ENCODE measurements at places on chromosomes 7 and 10. TPM values are rescaled to one million over a fixed set of nuclear protein-coding genes. Genes with fewer than 3 reads are reported as not detected.

The WIPF3 gene
- 6.0 TPM for total RNA-seq

The SRPK2 gene
- 29.9 TPM for total RNA-seq

The PLPP4 gene
- total RNA-seq, result not detected

The MPP7 gene
- 6.8 TPM for total RNA-seq

GRCh38 chr7:24082826-24083225 lies 201.2 kb upstream of the NPY start:
- no peaks in the 10 kb centered on the region for H3K27me3 ChIP-seq
- no peak for DNase-seq
- no peaks in the 10 kb centered on the region for H3K4me1 ChIP-seq
- H3K4me3 ChIP-seq, result no peak overlapping the region

DNA sequence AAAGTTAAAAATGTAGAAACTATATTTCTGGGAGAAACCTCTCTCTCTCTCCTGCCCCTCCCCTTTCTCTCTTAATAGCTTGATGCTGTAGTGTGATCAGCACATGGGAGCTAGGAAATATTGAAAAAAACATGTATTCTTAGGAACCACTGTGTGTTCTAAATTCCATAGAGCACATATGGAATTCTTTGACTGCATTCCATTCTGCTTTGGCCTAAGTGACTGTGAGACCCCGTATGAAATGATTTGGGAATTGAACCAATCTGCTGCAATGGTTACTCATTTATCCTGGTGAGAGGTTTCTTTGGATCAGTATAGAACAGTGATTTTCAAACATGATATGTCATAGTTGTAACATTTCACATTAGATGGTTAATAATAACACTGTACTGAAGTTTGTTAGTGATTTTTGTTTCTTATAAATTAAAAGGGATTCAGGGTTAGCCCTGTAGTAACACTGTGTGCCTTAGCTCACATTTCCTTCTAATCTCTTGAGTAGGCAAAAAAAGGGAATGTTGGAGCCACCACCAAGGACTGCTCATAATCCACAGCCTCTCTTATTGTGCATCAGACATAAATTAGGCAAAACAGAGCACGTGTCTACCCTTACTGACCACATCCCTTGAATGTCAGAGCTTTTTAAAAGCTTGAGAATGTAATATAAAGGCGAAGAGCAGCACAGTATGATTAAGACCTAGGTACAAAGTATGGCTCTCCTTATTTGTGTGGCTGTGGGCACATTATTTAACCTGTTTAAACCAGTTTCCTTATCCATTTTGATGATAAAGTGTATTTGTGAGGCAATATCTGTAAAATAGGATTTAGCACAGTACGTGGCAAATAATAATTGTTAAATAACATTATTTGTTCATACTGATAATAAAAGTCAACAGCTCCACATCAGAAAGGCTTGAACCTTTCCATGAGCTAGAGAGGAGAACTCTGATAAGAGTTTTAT lies 69.1 kb downstream of the FAM185A start:
- no peaks in the 10 kb centered on the region for H3K4me1 ChIP-seq
- DNase-seq, result no peak
- no peak overlapping the region for H3K27ac ChIP-seq
- no peaks in the 10 kb centered on the region for H3K36me3 ChIP-seq

DNA sequence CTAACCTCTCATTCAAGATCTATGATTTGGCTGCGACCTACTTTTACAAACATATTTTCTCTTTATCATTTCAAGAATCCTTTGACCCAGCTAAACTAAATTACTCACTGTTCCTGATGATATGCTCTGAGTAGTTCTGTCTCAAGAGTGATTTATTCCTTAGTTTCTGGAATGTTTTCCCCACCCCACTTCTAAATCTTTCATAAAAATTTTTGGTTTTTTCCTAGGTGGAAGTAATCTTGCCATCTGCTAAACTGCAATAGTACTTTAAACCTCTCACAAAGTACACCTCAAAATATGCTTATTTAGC lies 170.8 kb downstream of the DNAJC1 start:
- H3K27me3 ChIP-seq, result no peaks in the 10 kb centered on the region
- H3K27ac ChIP-seq, result no peak overlapping the region
- H3K4me3 ChIP-seq, result no peak overlapping the region
- no peaks in the 10 kb centered on the region for H3K36me3 ChIP-seq
- H3K4me1 ChIP-seq, result no peaks in the 10 kb centered on the region
- DNase-seq, result no peak

- H3K4me1 ChIP-seq, result no peaks in the 10 kb centered on the region
- H3K36me3 ChIP-seq, result no peaks in the 10 kb centered on the region
- H3K27ac ChIP-seq, result no peak overlapping the region
- no peak overlapping the region for H3K4me3 ChIP-seq
- H3K27me3 ChIP-seq, result no peaks in the 10 kb centered on the region
Measured at GRCh38 chr10:117500456-117500855, 42.1 kb upstream of the EMX2 start.

DNA sequence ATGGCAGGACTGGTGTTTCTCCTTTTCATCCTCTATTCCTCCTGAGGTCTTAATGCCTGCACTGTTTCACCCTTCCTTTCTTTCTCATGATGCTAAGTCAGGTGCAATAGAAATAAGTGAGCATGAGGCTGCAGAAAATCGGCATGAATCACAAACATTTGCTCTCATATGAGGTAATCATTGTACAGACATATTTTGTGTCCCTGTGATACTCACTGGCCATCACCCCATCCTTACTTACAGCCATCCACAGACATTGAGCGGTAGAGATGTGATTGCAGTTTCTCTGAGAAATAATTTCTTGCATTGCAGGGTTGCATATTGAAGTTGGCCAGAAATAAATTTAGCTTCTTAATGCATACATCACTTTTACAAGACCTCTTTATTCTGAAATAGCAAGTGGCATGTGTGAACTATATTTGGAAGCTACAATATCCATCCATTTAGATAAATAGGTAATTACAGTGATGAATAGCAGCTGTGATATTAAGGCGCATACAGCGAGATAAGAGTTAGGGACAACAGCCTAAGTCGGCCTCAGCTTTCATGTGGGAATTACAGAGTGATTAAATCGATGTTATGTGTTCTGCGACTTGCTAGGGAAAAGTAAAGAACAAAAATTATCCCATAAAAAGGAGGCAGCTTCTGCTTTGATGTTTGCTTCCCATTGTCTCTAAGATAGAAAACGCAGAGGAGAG lies 612.6 kb downstream of the SORCS3 start:
- H3K4me1 ChIP-seq, result no peaks in the 10 kb centered on the region
- no peak overlapping the region for H3K27ac ChIP-seq
- no peaks in the 10 kb centered on the region for H3K36me3 ChIP-seq
- H3K4me3 ChIP-seq, result no peak overlapping the region
- H3K27me3 ChIP-seq, result no peaks in the 10 kb centered on the region

DNA sequence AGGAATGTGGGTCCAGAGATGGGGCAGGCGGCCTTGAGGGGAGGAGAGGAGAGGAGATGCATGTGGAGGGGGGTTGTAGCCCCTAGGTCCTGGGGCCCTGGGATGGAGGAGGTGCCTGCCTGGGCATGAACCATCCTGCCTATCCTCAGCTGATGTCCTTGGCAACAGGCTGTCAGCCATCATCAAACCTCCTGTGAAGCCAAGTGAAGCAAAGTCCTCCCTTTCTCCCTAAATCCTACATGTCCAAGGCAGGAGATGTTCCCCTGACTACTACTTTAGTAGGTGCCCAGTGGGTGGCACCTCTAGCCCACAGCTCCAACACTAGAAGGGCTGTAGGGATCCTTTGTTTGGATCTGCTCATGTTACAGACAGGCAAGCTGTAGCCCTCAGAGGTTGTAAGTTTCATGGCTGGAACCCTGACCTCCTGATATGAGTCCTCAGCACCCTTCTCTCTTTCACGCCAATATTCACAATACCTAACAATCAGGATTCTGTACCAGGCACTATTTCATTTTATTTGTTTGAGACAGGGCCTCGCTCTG lies 66.6 kb upstream of the SYPL1 start:
- no peak for DNase-seq
- H3K4me1 ChIP-seq, result no peaks in the 10 kb centered on the region
- H3K4me3 ChIP-seq, result no peak overlapping the region

DNA sequence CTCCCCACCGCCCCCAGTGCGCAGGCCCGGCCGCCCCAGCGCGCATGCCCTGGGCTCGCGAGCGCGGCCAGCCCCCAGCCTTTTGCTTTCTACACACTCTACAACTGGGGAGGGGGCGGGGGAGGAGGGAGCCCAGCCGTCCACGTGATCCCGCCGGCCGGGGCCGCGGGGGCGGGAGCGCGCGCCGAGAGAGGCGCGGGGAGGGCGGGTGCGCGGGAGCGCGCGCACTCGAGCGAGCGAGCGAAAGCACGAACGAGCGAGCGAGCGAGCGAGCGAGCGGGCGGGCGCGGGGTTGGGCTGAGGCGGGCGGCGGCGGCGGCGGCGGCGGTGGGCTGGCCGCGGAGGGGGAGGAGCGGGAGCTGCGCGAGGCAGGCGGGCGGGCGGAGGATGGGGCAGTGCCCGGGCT lies at the start of gene AUTS2:
TSS of gene AUTS2 (plus strand) at position 395 of the 406 bp plus-strand sequence. CDS start 1,179 bp downstream, outside the sequence.
- peak; percentile 92 for DNase-seq
- H3K36me3 ChIP-seq, result no peaks in the 10 kb centered on the region

DNA sequence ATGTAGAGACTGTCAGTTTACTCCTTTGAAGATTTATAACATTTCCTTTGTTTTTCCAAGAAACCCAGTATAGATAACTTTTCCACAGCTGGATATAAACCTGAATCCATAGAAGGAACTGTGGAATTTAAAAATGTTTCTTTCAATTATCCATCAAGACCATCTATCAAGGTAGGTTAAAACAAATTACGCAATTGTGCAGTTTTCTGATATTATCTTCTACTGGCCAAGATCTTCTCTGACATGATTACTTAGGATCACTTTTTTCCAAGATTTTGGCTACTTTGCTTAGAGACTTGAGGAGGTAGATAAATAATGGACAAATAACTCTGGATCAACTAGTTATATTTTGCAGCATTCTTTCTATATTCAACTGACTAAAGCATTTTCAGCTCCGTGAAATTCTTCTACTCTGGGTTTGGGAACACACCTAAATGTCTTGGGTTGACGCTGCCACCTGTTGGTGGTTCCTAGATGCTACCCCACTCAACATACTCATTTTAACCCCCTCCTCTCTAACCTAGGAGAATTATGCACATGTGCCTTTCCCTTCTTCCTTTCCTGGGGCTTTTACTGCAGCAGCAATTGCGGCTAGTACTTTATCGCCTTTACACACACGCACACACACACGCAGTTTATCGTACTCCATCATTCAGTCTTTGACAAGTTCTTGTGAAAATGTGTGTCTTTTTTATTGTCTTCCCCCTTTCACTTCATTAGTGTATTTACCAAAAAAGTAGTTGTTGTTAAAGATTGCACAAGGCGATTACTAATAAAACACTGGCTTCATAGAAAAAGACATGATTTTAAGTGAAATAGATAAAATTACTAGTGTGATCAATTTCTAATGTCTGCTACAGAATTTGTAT lies 32.7 kb downstream of the ABCB5 start:
- H3K27ac ChIP-seq, result no peak overlapping the region
- no peaks in the 10 kb centered on the region for H3K36me3 ChIP-seq
- H3K27me3 ChIP-seq, result peaks cover 3% of the 10 kb centered on the region
- H3K4me3 ChIP-seq, result no peak overlapping the region

GRCh38 chr10:43866712-43867111 lies 218.0 kb upstream of the ZNF32 start:
- DNase-seq, result no peak
- H3K27me3 ChIP-seq, result no peaks in the 10 kb centered on the region
- no peaks in the 10 kb centered on the region for H3K36me3 ChIP-seq
- no peak overlapping the region for H3K4me3 ChIP-seq

DNA sequence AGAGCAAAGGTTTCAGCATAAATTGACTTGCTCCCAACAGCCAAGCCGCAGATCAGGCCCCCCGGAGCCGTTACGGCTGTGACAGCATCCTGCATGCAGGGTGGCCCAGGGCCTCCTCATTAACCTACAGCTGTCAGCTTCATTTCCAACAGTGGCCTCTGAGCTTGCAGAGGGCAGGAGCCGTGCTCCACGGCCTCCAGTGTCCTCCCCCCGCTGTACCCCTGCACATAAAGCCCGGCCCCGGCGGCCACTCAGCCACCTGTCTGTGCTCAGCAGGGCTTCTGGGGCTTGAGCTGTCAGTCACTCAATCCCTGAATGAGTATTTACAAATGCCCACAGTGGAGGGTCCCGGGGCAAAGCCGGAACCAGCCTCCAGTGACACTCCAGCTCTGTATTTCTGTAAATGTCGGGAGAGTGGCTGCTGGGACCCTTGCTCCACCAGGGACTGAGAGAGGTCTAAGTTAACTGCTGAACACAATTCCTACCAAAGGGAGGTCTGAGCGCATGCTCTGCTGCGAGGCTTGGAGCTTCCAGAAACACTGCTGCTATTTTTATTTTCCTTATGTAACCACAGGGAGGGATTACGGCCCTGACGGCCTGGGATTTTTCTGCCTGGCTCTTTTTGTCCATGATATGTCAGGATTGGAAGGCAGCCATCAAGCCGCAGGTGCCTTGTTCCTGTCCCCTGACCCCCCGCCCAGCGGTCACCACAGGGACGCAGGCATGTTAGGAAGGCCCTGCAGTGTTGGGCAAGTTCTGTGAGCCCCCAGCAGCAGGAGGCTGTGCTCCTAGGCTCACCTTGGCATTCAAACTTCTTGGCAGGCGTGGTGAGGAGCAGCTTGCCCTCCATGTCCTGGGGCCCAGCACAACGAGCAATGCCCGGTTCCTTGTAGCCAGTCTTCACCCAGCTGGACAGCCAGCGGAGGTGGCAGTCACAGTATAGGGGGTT lies 165.0 kb downstream of the SLIT1 start:
- peak overlapping the region; percentile 90 for H3K27ac ChIP-seq
- no peaks in the 10 kb centered on the region for H3K36me3 ChIP-seq
- H3K27me3 ChIP-seq, result no peaks in the 10 kb centered on the region
- peak; percentile 72 for DNase-seq

- DNase-seq, result no peak
- no peak overlapping the region for H3K4me3 ChIP-seq
Measured at GRCh38 chr10:126798649-126799048, 106.6 kb upstream of the DOCK1 start.

DNA sequence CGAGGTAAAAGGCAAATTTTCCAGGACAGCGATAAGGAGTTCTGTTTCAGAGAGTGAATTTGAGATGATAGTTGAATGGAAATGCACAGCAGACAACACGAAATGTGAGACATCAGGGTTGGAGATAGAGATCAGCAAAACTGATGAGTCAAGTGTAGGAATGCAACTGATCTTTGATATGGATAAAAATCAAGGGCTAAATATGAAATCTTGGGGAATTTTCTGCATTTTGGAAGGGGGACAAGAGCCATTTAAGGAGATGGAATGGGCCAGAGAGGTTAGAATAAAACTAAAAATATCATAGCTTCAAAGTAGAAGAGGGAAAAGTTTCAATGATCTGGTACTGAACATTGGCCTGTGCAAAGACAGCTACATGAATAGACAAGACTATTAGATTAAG lies 11.5 kb downstream of the CISD1 start:
- H3K4me3 ChIP-seq, result no peak overlapping the region
- H3K4me1 ChIP-seq, result peaks cover 18% of the 10 kb centered on the region
- no peaks in the 10 kb centered on the region for H3K36me3 ChIP-seq
- H3K27ac ChIP-seq, result no peak overlapping the region
- no peak for DNase-seq

- no peak overlapping the region for H3K4me3 ChIP-seq
- H3K27ac ChIP-seq, result no peak overlapping the region
- H3K36me3 ChIP-seq, result no peaks in the 10 kb centered on the region
- no peaks in the 10 kb centered on the region for H3K27me3 ChIP-seq
Measured at GRCh38 chr7:110375068-110375467, 715.9 kb upstream of the LRRN3 start.

- no peaks in the 10 kb centered on the region for H3K36me3 ChIP-seq
- no peaks in the 10 kb centered on the region for H3K27me3 ChIP-seq
- H3K4me1 ChIP-seq, result peaks cover 10% of the 10 kb centered on the region
- DNase-seq, result no peak
- no peak overlapping the region for H3K27ac ChIP-seq
- H3K4me3 ChIP-seq, result no peak overlapping the region
Measured at GRCh38 chr7:138873220-138873892, 75.4 kb upstream of the ATP6V0A4 start.

- H3K27me3 ChIP-seq, result no peaks in the 10 kb centered on the region
- H3K4me3 ChIP-seq, result no peak overlapping the region
- no peak for DNase-seq
- H3K27ac ChIP-seq, result no peak overlapping the region
Measured at GRCh38 chr7:116732788-116733694, 61.0 kb downstream of the MET start.

Measured in adrenal gland (tissue), 19 donors.